ENCODE measurements at places on chromosomes 11 and 22.

- no peak for DNase-seq
Measured at GRCh38 chr22:49760280-49760629, 67.4 kb downstream of the BRD1 start.

DNA sequence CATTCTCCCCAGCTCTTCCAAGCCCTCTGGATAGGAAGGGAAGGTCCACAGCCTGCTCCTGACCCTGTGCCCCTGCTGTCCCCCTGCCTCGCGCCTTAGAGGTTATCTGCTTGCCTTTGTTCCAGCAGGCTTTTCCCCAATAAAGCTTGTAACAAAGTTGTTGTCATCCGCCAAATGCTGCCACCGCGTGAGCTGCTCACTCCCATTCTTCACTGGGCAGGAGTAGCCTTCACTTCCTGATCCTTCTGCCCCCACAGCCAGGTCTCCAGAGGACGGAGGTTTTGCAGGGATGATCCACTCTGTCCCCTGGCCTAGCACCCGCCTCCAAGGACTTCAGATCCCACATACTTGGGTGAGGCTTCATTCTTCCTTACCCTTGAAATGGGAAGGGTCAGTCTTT, 94.0 kb upstream of the RASSF10 start:
- no peak for DNase-seq

- no peak for DNase-seq
Measured at GRCh38 chr11:92967867-92968266, 1.6 kb upstream of the MTNR1B start.

GRCh38 chr22:50674606-50675552, 2.3 kb downstream of the SHANK3 start:
- no peak for DNase-seq

DNA sequence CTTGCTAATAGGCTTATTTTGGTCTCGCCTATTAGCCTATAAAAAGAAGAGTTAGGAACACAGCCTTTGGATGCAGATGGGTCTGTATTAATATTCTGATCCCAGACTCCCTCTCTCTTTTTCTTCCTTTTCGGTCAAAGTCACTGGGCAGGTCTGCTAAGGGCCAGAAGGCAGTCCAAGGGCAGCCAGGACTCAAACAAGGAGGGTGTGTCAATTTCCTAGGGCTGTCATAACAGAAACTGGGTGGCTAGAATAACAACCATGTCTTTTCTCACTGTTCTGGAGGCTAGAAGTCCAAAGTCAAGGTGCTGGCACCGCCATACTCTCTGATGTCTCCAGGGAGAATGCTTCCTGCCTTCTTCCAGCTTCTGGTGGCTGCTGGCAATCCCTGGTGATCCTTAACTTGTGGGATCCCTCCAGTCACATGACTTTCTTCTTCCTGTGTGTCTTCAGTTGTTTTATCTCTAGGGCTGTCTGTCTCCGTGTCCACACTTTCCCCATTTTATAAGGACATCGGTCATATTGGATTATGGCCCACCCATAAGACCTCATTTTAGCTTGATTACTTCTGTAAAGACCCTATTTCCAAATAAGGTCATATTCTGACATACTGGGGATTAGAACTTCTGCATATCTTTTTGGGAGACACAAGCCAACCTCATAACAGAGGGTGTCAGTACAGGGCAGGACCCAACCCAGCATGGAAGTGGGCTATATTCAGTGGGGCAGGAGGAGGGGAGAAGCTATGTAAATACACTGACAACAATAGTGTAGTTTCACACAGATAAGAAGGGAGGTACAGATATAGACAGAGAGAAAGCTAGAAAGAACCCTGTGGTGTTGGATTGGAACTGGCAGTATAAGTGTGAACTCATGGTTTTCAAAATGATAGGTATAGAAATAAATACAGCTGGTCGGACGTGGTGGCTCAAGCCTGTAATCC, 5.9 kb upstream of the CSF2RB start:
- no peak for DNase-seq

DNA sequence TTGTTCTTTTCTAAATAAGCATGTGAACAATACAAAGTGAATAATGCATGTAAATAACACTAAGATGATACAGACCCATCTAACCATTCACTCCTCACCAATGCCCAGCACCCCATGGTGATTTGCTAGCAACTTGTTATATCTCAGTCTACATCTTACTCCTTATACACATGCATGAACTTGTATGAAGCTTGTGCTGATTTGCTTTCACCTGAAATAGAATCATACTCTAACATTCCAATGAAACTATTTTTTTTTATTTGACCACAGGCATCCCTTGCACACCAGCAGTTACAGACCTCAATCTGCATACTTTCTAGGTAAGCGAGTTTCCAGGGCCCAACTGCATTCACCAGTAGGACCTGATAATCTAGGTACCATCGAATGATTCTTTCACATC, 873.6 kb downstream of the OPCML start:
- no peak for DNase-seq

GRCh38 chr11:71302911-71303310, 50.5 kb upstream of the SHANK2 start:
- DNase-seq: no peak

DNA sequence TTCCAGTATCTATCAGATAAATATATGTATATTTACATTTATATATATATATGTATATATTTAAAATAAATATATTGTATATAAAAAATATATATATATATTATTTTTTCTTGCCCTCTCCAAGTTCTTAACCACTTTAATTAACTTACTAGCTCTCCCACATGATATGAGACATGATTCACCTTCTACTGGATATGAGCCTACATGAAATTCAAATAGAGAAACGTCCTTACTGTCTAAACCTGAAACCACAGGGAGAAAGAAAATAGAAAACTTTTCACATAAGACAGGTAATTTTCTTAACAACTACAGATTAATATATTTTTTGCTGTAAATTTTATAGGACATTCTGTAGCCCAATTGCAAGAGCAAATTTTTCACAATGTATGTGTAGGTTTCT, 391.6 kb downstream of the ETS1 start:
- DNase-seq: no peak

- no peak for DNase-seq
Measured at GRCh38 chr11:99068832-99069231, 48.1 kb downstream of the CNTN5 start.

GRCh38 chr22:22460635-22461034, 47.9 kb downstream of the ZNF280B start:
- no peak for DNase-seq

DNA sequence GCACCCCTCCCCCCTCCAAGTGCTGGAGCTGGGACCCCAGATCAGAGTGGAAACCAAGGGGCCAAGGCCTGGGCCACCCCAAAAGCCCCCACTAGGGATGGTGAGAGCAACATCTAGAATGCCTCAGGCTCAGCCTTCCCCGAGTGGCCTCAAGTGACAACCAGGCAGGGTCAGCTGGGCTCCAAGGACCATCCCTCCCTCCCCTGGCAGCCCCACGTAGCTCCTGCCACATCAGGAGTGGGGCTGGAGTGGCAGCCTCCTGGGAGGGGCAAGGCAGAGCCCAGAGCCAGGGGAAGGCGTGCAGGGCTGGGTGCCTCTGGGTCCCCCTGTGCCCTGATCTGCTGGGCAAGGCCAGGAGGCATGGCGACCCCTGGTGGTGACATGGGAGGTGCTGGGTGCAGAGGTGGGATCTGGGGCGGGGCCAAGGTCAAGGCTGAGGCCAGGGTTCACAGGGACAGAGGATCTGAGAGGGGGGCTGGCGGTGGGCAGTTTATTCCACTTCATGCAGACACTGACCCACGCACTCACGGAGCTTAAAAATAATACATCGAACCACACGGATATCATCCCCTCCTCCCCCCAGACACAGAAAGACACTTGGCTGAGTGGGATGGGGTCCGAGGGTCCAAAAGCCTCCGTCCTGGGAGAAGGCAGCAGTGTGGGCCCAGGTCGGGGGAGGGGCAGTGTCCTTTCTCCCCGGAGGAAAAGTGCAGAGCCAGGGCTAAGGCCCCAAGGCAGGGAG, 15.8 kb upstream of the EHD1 start:
- DNase-seq: peak; percentile 93

DNA sequence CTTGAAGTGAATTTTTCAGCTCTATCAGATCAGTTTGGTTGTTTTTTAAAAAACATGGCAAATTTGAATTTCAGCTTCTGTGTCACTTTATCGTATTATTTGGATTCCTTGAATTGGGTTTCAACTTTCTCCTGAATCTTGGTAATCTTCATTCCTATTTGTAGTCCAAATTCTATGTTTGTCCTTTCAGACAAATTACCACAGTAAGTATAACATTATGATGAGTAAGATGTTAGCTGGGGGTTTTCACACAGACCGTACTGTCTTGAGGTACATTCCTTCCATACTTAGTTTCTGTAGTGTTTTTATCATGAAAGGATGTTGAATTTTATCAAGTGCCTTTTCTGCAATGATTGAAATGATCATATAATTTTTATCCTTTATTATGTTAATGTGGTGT, 28.0 kb downstream of the OR5B17 start:
- DNase-seq: no peak

DNA sequence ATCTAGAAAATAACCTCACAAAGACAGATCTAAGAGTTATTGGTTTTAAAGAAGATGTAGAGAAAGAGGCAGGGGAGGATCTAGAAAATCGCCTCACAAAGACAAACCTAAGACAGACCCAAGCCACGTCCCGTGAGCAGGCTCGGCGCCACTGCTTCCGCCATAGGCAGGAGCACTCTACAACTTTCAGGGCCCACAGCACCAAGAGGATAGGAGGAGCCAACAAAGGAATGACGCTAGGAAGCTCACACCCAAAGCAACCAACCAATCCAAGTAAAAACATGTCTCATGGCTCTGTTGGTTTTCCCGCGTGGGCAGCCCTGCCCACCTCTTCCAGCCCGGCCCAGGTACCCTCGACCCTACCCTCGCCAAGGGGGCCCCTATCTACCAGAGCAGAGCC, 4167.4 kb upstream of the OR11H1 start:
- no peak for DNase-seq

DNA sequence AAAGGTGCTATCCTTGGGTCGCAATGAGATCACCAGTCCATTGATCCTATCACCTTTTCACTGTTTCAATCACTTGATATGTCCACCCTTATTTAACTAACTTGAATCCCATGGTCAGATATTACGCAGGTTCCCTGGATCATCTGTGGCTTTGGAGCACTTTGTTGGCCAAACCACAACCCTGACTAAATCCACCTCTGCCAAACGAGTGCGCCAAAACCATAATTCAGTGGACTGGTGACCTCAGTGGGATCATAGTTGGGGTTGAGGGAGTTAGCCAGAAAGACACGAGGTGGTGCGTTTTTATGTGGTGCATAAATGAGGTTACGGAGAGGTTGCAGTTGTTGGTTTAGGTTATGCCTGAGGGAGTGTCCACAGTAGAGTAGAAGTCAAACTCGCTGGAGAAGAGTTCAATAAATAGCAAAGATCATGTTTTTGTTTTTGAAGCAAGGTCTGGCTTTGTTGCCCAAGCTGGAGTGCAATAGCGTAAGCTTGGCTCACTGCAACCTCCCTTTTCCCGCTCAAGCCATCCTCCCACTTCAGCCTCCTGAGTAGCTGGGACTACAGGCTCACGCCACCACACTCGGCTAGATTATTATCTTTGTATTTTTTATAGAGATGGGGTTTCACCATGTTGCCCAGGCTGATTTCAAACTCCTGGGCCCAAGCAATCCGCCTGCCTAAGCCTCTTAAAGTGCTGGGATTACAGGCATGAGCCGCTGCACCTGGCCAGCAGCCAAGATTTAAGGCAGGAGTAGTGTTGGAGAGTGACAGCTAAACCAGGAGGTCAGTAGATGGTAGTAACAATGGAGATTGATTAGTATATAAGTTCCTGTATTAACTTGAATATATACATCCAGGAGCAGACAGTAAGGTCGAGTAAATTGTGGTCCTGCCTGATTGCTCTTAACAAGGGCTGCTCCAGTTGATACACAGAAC, 4.5 kb downstream of the FOXR1 start:
- DNase-seq: no peak

- DNase-seq: no peak
Measured at GRCh38 chr11:98531576-98531975, 489.2 kb upstream of the CNTN5 start.

DNA sequence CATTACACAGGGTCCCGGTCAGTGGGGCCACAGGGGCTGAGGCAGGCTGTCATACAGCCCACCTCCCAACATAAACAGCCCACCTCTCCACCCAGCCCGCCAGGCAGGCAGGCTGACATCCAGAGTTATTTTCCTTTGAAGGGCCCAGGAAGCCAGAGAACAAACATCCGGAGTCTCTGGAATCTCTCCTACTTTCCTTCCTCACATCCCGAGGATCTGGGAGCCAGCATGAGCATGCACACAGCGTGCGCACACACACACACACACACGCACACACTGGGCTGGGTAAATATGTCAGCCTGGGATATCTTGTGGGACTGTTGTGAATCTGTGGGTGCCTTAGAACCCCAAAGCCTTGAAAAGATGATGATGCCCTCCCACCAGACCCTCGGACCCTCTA, 55.4 kb downstream of the PDE2A start:
- no peak for DNase-seq

- DNase-seq: no peak
Measured at GRCh38 chr11:27429761-27430393, 42.7 kb downstream of the LGR4 start.

GRCh38 chr11:44880511-44880910, 70.2 kb downstream of the TP53I11 start:
- DNase-seq: no peak

Measured in stimulated activated CD4-positive, alpha-beta T cell treated with anti-CD3 and anti-CD28 coated beads, Interleukin-12 subunit alpha, Interleukin-12 subunit beta, amount 100 ng/mL, for 48 hours (primary cell).